ENCODE measurements at places on chromosomes 11 and 22.

- no peak for DNase-seq
Observed at GRCh38 chr11:117634756-117635603, 162.0 kb downstream of the DSCAML1 start.

- no peak for DNase-seq
Observed at GRCh38 chr11:29127461-29127860, 889.4 kb downstream of the KCNA4 start.

- DNase-seq: no peak
Observed at GRCh38 chr11:131295986-131296385, 74.4 kb upstream of the NTM start.

GRCh38 chr22:26481694-26482093 is 1.9 kb downstream of the HPS4 start:
- DNase-seq: no peak

DNA sequence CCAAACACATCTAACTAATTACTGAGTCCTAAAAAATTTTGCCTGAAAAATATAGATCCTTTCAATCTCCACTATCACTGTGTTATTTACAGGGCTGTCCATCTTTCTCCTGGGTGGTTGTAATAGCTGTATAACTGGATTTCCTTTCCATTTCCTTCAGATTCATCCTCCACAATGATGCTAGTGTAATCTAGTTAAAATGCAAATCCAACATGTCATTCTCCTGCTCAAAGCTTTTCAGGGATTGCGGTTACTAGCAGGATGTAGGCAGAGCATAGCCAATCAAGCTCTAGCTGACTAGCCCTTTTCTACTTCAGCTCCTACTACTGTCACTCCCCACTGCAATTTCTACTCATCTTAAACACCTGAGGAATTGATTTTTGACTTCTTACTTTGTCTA is 283.0 kb downstream of the RAB38 start:
- no peak for DNase-seq

DNA sequence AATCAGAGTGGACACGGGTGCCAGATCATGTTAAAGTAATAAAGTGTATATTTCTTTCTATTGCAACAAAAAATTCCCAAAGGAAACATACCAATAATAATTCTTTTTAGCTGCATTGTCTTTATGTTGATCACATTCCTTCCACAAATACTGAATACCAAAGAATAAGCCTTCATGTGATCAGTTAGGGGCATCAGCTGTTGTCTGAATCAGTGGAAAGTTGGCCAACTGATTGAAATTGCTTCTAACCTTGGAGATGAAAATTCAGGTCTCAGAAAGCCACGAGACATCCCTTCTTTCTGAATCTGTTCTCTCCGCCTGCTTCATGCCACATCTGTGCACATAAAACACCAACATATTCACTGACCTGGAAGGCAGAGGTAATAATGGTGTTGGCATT is 785.2 kb downstream of the KCNA4 start:
- DNase-seq: no peak

- no peak for DNase-seq
Observed at GRCh38 chr11:110903830-110904229, 191.6 kb upstream of the ARHGAP20 start.

DNA sequence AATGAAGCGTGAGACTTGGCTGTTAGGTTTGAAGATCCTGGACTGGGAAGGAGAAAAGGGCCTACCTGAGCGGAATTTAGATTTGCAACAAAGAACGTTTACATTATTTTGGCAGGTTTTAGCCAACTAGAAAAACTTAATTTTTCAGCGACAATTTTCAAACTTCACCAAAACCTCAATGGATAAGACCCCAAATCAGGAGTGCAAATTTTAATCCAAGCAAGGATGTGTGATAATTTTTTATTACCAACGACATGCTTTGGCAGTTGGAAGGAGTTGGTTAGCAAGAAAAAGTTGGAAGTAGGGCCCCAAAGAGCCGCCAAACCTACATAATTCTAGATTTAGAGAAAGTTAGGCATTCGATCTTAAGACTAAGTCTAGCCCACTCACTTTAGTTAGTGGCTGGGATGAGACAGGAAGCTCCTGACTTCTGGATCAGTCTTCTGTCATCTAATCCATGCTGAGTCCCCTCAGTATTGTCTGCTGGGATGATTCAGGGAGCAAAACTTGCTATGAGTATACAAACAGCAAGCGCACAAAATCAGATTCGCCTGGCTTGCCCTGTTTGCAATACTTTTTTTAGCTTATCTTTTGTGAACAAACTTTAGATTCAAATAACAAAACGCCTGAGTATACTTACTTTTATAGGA is 787 bp upstream of the RDX start:
- DNase-seq: no peak

- no peak for DNase-seq
Observed at GRCh38 chr11:12775955-12776354, 101.7 kb downstream of the TEAD1 start.
